ENCODE measurements at places on chromosomes 11 and 22. TPM values are rescaled to one million over a fixed set of nuclear protein-coding genes. Genes with fewer than 3 reads are reported as not detected.

Gene P2RY6
- total RNA-seq, result not detected

Gene MUC5B
- 0.02 TPM for total RNA-seq

Gene ADORA2A
- total RNA-seq, result 3.5 TPM

Gene PHOX2A
- 1.4 TPM for total RNA-seq

Gene RCOR2
- 118 TPM for total RNA-seq

Gene SMTNL1
- total RNA-seq, result not detected

Gene MIEF1
- total RNA-seq, result 34.7 TPM

Gene CARD18
- not detected for total RNA-seq

Gene PRR33
- not detected for total RNA-seq

Gene POU2AF1
- total RNA-seq, result not detected

Gene NDUFS3
- 130 TPM for total RNA-seq

Gene MICAL2
- 6.0 TPM for total RNA-seq

Gene RIBC2
- total RNA-seq, result 3.3 TPM

Gene MUC6
- not detected for total RNA-seq

Gene C11orf42
- not detected for total RNA-seq

Gene THRSP
- not detected for total RNA-seq

Gene SLC22A6
- total RNA-seq, result not detected

Gene TRIM77
- not detected for total RNA-seq

Gene C11orf52
- 4.0 TPM for total RNA-seq

Gene MRGPRX4
- total RNA-seq, result not detected

Gene ATF4
- total RNA-seq, result 455 TPM

Gene FOLR2
- not detected for total RNA-seq

Gene DENND6B
- total RNA-seq, result 1.5 TPM

Gene PNPLA5
- total RNA-seq, result 5.2 TPM

Gene KDELR3
- 7.2 TPM for total RNA-seq

Gene MGAT3
- 5.0 TPM for total RNA-seq

Gene EXPH5
- total RNA-seq, result 3.1 TPM

Gene OR9Q2
- not detected for total RNA-seq

Gene MALAT1
- 1,934 TPM for total RNA-seq

Gene NXPE4
- not detected for total RNA-seq

Gene OR2AG1
- not detected for total RNA-seq

Gene BACE1-AS
- 9.9 TPM for total RNA-seq

Gene OTOG
- 0.86 TPM for total RNA-seq

Gene FAM83F
- total RNA-seq, result 19.6 TPM

Gene IGLL5
- not detected for total RNA-seq

Gene MAFF
- 5.8 TPM for total RNA-seq

Gene MS4A2
- total RNA-seq, result not detected

Gene OR5B21
- total RNA-seq, result not detected

Measured in H9 (cell line).